Smooth muscle cell of trachea (primary cell): ENCODE measurements at places on chromosomes 5 and 9. TPM values are rescaled to one million over a fixed set of nuclear protein-coding genes. Genes with fewer than 3 reads are reported as not detected.

FOXD4L4 gene
- total RNA-seq = 0.17 and 0.29 TPM in 2 replicates

CCIN gene
- 1.7 and 2.6 TPM in 2 replicates for total RNA-seq

PTPRD gene
- 13.1 and 21.5 TPM in 2 replicates for total RNA-seq

NAIP gene
- 2.5 and 8.7 TPM in 2 replicates for total RNA-seq

SPINK1 gene
- total RNA-seq = not detected in 2 replicates

IL5 gene
- total RNA-seq = not detected in 2 replicates

HSPA4 gene
- total RNA-seq = 129 and 165 TPM in 2 replicates

NTRK2 gene
- total RNA-seq = 0.15 and 0.17 TPM in 2 replicates

PKD2L2 gene
- total RNA-seq = not detected in 2 replicates

SPINK13 gene
- total RNA-seq = not detected in 2 replicates

RFESD gene
- 2.2 and 3.1 TPM in 2 replicates for total RNA-seq

NRARP gene
- 0.29 and 0.33 TPM in 2 replicates for total RNA-seq

SPATA9 gene
- 0.29 and 0.33 TPM in 2 replicates for total RNA-seq

NR2F1 gene
- 55.4 and 99.6 TPM in 2 replicates for total RNA-seq

ROPN1L gene
- total RNA-seq = 0.29 and 0.66 TPM in 2 replicates

ADGRD2 gene
- not detected in 2 replicates for total RNA-seq

ZNF474 gene
- 0.33 TPM in 1 of 2 replicates, not detected in the other for total RNA-seq

RNF44 gene
- total RNA-seq = 3.2 and 6.5 TPM in 2 replicates

SLCO4C1 gene
- not detected in 2 replicates for total RNA-seq

SOHLH1 gene
- total RNA-seq = not detected in 2 replicates

SLC2A6 gene
- 13.2 and 14.1 TPM in 2 replicates for total RNA-seq

JAKMIP2 gene
- 0.50 and 2.6 TPM in 2 replicates for total RNA-seq

CTXN3 gene
- not detected in 2 replicates for total RNA-seq

PRUNE2 gene
- 10.6 and 11.4 TPM in 2 replicates for total RNA-seq

SLC34A1 gene
- not detected in 2 replicates for total RNA-seq

INSL6 gene
- not detected in 2 replicates for total RNA-seq

KCNT1 gene
- total RNA-seq = not detected in 2 replicates

LCN9 gene
- total RNA-seq = not detected in 2 replicates

UBE2QL1 gene
- total RNA-seq = under 0.01 TPM in 1 of 2 replicates, not detected in the other

GLDC gene
- total RNA-seq = 0.50 and 0.58 TPM in 2 replicates

PJA2 gene
- total RNA-seq = 92.1 and 119 TPM in 2 replicates

SLC6A3 gene
- total RNA-seq = under 0.01 TPM in 1 of 2 replicates, not detected in the other

LRRC19 gene
- total RNA-seq = not detected in 2 replicates
